ENCODE measurements at places on chromosomes 5 and 9. TPM values are rescaled to one million over a fixed set of nuclear protein-coding genes. Genes with fewer than 3 reads are reported as not detected.

Gene CDKN2B
- 33.1 TPM for total RNA-seq

Gene GDNF
- not detected for total RNA-seq

Gene GABRB2
- total RNA-seq, result 3.7 TPM

Gene FAM78A
- total RNA-seq, result 4.5 TPM

GRCh38 chr5:40675396-40676133 lies 4.2 kb upstream of the PTGER4 start:
- H3K36me3 ChIP-seq, result no peaks in the 10 kb centered on the region
- no peaks in the 10 kb centered on the region for H3K27me3 ChIP-seq
- DNase-seq, result no peak

- H3K27me3 ChIP-seq, result no peaks in the 10 kb centered on the region
- DNase-seq, result no peak
- H3K4me3 ChIP-seq, result no peak overlapping the region
- H3K36me3 ChIP-seq, result no peaks in the 10 kb centered on the region
- H3K27ac ChIP-seq, result no peak overlapping the region
- no peaks in the 10 kb centered on the region for H3K4me1 ChIP-seq
Measured at GRCh38 chr5:138305797-138306196, 25.8 kb downstream of the CDC25C start.

DNA sequence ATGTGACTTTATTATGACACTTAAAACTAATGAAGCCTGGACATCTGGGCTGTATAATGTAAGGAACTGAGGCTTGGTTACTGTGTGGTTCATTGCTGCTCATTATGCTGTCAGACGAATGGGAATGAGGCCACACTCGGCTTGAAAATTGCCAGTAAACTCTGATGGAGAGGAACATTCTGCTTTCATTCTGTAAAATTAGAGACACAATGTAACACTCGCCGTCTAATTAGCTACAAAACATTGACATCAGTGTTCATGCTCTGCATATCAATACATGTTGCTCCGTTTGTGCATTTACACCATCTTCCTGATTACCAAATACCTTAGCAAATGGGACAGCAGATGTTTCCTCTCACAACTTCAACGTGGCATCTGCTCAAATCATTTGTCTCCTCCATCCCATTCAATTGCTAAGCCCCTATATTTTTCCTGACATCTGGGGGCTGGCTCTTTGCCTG lies 133.0 kb downstream of the SLC28A3 start:
- no peaks in the 10 kb centered on the region for H3K27me3 ChIP-seq
- no peak for DNase-seq
- H3K36me3 ChIP-seq, result no peaks in the 10 kb centered on the region
- no peak overlapping the region for H3K27ac ChIP-seq

- H3K4me1 ChIP-seq, result no peaks in the 10 kb centered on the region
- DNase-seq, result no peak
- no peaks in the 10 kb centered on the region for H3K27me3 ChIP-seq
- H3K36me3 ChIP-seq, result no peaks in the 10 kb centered on the region
Measured at GRCh38 chr5:82792096-82792495, 285.1 kb downstream of the TMEM167A start.

DNA sequence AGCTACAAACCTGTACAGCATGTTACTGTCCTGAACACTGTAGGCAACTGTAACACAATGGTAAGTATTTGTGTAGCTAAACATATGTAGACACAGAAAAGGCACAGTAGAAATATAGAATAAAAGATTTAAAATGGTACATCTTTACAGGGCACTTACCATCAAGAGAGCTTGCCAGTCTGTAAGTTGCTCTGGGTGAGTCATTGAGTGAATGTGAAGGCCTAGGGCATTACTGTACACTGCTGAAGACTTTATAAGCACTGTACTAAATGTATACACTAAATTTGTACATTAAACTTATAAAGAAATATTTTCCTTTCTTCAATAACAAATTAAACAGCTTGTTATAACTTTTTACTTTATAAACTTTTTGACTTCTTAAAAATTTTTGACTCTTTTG lies 20.5 kb downstream of the ADRB2 start:
- no peak for DNase-seq

GRCh38 chr5:88957013-88957412 lies 74.0 kb upstream of the MEF2C start:
- H3K4me1 ChIP-seq, result no peaks in the 10 kb centered on the region

- H3K27me3 ChIP-seq, result no peaks in the 10 kb centered on the region
- no peak overlapping the region for H3K27ac ChIP-seq
- no peak for DNase-seq
- H3K4me1 ChIP-seq, result no peaks in the 10 kb centered on the region
Measured at GRCh38 chr5:74621492-74621891, 19.0 kb downstream of the ENC1 start.

- peaks cover 3% of the 10 kb centered on the region for H3K4me1 ChIP-seq
- no peak overlapping the region for H3K4me3 ChIP-seq
- no peak overlapping the region for H3K27ac ChIP-seq
- no peaks in the 10 kb centered on the region for H3K27me3 ChIP-seq
- no peaks in the 10 kb centered on the region for H3K36me3 ChIP-seq
- DNase-seq, result no peak
Measured at GRCh38 chr9:70083429-70083828, 39.8 kb downstream of the MAMDC2 start.

DNA sequence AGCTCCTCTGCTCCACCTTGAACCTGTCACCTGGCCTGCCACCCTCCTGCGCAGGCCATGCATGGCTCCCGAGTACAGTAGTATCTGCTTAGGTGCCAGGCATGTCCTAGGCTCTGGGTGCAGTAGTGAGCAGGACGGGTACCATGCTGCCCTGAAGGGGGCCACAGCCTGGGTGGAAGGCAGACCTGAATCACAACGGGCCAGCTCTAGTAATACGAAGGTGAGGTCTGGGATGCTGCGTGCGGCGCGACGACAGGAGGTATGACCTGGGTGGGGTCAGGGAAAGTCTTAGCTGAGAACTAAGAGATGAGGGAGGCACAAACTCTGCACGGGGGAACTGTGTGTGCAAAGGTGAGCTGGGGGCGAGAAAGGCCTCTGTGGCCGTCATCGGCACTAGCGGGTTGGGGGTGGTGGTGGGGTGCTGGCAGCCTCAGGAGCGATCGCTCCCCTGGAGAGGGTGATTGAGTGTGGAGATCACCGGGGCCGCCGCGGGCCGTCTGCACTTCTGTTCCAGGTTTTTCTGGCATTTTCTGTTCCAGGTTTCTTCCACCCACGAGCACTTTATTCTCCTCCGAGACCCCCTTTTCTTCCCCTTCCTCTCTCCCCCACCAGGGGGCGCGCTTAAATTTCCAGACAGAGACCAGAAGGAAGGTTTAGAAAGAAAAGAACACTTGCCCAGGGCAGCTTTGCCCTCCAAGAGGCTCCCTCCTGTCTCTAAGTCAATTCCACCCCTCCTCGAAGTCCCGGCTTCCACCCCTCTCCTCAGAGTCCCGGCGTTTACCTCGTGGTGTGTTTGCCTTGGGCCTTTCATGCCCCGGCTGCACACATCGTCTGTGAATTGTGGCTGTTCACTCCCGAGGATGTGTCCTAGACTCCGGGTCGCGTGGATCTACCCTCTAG lies 15.1 kb downstream of the PDLIM4 start:
- DNase-seq, result peak; percentile 73
- H3K27me3 ChIP-seq, result no peaks in the 10 kb centered on the region
- H3K4me1 ChIP-seq, result peaks cover 28% of the 10 kb centered on the region
- H3K36me3 ChIP-seq, result no peaks in the 10 kb centered on the region
- no peak overlapping the region for H3K4me3 ChIP-seq

DNA sequence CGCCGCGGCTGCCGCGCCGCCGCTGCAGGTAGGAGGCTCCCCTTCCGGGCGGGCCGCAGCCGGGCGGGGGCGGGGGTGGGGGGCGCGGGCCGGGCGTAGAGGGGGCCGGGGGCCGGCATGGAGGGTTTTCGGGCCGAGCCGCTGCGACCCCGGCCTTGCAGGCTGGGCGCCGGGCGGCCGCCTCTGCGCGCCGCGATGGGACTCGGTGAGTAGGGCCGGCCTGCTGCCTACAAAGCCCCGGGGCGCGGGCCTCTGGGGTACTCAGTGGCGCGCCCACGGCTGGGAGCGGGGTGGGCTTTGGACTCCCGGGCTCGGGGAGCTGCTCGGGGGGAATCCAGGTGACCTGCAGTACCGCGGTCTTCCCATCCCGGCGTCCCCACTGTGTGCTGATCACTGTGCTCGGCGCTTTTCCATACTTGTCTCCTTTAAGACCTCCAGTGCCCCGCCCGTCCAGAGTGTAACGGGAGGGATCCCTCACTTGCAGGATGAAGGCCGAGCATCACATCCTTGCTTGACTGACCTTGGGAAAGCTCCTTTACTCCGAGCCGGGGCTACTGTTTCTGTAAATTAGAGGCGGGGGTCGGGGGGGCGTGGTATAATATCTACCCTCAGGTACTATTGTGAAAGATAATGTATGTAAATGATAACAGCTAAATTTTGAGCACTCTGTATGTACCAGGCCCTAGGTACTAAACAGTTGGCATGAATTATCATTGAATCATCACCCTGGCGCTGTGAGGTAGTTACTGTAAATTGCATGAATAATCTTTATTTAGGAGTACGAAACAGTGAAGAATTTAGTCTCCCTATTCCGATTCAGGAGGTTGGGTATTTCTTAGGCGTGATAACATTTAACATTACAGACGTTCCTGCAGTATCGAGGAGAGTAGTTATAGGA lies 672 bp downstream of the MSANTD3 start:
- no peak for DNase-seq
- peaks cover 6% of the 10 kb centered on the region for H3K4me1 ChIP-seq
- peak overlapping the region; percentile 89 for H3K27ac ChIP-seq
